ENCODE measurements at places on chromosomes 4 and X.

DNA sequence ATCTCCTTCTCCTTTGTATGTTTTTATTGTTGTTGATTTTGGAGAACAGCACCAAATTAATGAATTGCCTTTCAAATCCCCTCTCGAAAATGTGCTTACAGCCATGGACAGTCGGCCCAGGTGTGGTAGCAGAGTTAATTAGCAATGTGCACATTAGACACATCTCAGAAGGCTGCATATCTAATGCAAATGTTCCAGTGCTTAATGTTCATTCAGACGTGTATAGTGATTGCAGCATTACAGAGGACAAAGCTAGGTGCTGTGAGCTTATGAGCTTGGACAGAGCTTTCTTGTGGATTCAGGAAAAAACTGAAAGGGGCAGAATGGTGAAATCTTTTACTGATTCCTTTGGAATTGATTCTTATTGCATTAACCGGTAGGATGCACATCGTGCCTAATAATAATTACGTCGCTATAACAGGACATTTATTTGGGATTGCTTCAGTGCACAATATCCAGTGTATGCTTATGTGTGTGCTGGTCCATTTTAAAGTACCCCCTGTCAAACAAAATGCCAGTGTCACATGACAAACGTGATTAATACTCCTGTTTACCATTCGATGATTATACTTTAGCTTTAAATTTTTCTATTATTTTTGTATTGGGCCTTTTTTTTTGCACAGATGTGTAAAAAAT is 552.9 kb upstream of the EPHA5 start:
- no peak for DNase-seq

DNA sequence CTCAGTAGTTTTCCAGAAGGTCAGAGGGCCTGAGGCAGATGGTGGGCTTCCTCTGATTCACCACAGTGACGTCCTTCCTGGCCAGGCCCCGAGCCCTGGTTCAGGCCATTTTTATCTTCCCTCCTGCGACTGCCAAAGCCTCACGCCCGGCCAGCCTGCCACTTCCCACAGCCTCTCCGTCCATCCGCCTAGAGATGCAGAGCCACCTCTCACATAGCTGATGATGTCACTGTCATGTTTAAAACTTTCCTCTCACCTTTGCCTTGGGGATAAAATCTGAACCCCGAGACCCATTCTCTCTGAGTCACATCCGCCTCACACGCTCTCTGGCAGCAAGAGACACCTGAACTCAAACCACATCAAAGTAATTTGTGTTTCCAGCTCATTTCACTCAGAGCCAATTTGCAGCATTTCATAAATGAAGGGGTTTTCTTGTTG is 175.3 kb downstream of the QDPR start:
- DNase-seq = peak; percentile 69

- DNase-seq = no peak
Measured at GRCh38 chr4:129561886-129562671, 466.1 kb downstream of the C4orf33 start.

DNA sequence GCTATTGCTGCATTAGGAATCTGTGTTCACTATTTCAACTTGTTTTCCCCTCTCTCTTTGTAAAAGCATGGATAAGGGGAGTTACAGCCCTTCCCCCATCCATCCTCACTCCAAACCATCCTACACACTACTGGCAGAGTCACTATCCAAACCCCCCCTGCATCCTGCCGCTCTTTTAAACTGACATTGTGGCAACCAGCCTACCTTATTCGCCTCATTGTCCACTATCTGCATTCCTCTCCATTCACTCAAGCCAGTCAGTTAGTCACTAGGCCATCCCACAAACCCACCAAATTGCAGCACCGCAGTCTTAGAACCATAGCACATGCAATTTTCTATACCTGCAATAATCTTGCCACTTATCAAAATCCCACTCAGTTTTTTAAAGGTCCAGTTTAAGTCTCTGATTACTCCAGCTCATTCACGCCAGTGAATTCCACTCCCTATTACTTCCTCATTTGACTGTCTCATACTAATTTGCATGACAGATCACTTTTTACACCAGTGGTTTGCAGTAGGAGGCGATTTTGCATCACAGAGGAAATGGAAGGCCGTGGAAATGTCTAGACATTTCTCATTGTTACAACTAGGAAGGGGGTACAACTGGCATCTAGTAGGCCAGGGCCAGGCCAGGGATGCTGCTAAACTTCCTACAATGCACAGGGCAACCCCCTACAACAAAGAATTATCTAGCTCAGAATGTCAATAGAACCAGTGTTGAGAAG is 181.8 kb downstream of the HS6ST2 start:
- no peak for DNase-seq

- DNase-seq = no peak
Measured at GRCh38 chr4:8593264-8594096, 915 bp downstream of the CPZ start.

DNA sequence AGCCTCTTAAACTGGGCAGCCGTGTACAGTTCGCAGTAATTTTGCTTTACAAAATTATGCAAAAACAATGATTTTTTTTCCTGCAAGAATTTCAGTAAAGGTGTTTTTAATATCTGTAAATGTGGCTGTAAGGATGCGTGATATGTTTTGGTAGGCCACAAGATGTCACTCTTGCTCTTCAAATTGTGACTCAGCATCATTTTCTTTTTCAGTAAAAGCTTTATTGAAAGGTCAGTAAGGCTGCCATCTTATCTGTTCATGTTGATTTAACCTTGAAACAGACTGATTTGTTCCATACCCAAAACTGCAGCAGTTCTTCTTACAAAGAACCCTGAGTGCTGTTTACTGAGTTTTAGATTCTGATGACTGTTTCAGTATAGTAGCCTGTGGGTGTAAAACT is 39.9 kb downstream of the TXLNG start:
- no peak for DNase-seq

DNA sequence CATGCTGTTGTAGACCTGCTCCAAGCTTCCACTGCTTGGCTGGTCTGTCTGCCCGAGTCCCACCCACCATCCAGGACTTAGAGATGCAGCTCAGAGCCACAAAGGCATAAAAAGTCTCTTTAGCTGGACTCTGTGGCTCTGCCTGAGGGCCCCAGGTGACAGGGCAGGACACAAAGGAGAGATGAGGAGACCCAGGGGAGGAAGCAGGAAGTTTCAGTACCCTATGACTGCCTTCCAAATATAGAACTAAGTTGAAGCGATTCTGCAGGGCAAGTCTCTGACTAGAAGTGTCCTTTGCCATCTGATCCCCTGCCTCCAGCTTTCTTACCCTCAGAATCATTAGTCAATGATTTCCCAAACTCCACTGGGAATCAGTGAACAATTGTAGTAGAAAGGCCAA is 11.2 kb upstream of the CXCR3 start:
- DNase-seq = no peak

GRCh38 chr4:134533068-134533467 is 331.5 kb upstream of the PABPC4L start:
- DNase-seq = no peak

GRCh38 chr4:10606483-10607155 is 77.9 kb downstream of the CLNK start:
- no peak for DNase-seq

DNA sequence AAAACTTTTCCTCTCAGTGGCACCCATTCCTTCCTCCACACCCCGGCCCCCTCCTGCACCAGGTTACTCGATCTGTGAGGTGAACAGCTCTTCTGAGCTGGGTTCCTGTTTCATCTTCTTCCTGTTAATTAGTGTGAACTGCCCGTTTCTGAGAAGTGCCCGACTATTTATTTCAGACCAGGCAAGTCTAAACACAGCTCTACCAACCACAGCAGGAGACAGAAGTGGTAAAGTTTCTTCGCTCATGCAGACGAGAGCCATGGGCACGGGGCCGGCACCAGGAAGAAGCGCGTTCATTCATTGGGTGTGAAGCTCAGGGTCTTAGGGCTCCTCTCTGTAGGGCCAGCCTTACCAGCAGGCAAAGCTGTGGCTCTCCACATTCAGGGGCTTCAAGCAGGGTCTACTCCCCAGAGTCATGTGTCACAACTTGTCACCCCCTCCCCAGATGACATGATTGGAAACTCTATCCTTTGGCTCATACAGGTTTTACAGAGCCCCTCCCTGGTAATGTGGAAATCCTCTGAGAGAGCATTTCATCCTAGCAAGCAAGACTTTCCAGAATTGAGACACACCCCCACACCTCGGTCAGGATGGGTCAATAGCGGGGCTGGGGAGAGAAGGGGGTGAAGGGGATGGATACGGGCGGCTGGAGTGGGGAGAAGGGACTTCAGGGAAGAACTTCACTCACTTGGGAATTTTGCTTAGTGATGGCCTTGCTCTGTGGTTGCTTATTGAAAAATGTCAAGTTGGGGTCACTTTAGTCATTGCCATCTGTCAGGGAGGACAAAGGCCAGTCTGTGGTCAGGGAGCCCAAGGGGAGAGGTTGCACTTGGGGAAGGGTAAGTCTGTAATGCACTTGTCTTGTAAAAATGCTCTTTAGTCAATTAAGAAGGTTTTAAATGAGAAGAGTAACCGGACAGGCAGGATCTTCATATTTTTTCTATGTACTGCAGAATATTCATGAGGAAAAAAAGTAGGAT is 121.6 kb upstream of the TRIM2 start:
- no peak for DNase-seq

- no peak for DNase-seq
Measured at GRCh38 chr4:87633243-87633642, 16.8 kb upstream of the DMP1 start.

DNA sequence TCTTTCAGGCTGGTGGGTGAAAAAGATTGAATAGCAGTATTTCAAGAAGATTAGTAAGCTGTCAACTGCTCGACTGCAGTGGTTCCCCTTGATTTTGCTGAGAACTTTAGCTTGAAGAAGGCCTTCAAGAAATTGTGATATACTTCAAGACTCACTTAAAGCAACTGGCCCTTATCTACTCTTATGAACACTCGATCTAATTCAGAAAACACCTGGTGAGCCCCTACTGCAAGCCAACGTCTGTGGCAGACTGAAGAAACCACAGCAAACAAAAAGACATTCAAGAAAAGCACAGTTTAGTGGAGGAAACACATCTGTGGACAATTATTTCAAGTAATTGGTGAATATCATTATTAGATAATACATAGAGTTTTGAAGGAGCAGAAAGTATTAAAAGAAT is 119.0 kb downstream of the INPP4B start:
- DNase-seq = no peak

DNA sequence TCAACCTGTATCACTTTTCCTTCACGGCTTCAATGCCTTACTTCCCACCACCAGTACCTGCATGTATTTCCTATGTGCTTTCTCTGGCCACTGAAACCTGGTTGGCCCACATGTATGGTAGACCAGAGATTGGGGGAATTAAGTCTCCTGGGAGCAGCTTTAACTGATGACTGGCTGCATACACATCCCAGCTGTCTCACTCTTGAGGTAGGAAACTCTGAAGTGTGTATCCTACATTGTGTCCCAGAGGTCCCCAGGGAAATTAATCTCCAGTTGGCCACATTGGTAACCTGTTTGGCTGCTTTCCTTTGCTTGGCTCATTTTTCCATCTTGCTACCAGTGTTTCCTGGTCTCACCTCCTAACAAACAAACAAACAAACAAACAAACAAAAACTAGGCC is 124.4 kb downstream of the ZNF827 start:
- no peak for DNase-seq

- no peak for DNase-seq
Measured at GRCh38 chrX:132819711-132820264, 138.6 kb downstream of the HS6ST2 start.

DNA sequence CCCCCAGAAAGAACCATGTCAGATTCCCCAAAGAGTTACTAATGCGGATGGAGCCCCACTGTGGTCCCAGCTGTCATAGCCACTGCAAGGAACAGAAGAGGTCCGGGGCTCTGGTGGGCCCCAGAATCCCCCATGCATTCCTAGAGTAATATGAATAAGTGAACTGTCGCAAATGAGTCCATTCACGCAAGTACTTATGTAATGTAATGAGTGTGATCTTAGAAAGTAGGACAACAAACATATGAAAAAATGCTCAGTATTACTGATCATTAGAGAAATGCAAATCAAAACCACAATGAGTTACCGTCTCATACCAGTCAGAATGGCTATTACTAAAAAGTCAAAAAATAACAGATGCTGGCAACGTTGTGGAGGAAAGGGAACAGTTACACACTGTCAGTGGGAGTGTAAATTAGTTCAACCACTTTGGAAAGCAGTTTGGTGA is 141.5 kb upstream of the RBPJ start:
- DNase-seq = peak; percentile 54

GRCh38 chrX:147803948-147804347 is 107.8 kb upstream of the FMR1 start:
- DNase-seq = no peak

DNA sequence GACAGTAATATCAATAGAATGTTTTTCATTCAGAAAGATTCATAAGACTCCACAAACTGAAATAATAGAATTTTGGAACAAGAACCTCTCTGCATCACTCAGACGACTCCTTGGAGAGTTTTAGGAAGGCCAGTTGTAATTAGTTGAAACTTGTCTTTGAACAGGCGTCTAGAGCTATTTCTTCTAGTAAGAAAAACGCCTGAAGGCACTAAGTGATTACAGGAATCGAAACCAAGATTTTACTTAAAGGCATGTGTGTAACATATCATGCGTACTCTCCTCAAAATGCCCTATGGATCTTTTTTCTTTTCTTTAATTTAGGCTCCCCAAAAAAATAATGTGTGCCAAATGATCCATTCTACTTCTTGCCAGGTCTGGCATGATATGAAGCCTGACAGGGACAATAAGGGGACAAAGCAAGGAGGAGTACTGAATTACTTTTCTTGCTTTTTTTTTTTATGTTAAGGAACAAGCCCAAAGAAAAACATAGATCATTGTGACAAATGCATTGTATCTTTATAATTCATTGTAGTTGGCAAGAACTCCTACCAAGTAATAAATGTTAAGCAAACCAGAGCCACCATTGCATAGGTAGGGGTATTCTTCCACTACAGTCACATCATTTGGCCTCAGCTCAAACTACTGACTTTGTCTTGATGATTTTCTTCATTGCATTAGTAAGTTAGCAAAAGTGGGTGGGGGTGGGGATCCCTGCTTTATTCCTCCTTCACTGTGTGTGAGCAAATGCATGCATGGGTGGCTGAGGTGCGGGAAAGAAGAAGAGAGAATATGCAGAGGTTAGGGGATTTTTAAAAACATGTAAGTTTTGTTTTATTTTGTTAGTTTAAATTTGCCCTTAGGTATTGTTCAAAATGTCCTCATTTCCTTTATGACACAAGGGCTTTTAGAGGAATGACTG is 79.9 kb upstream of the ATOH1 start:
- DNase-seq = no peak

DNA sequence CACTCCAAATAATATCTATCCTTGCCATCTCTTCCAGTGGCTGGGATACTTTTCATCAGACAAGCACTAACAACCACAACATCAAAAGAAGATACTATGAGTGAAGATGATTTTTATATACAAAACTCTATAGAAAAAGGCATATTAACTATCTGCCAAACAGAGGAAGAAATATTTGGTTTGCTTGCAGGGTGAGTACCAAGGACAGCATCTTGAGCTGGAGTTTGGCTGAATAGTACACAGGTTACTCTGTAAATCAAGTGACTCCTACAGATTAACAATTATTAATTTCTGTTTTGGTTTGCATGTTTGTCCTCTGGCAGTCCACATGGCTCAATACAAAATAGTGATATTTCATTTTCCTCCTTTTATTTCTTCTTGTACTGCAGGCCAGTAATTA is 248.0 kb downstream of the RBMX2 start:
- DNase-seq = no peak

All from activated CD4-positive, alpha-beta T cell treated with anti-CD3 and anti-CD28 coated beads, Interleukin-2, amount 50 U/mL, for 48 hours (primary cell).